ENCODE measurements at places on chromosomes 12 and 14.

- peak; percentile 11 for DNase-seq
Observed at GRCh38 chr12:89345830-89346740, 6.2 kb downstream of the DUSP6 start.

DNA sequence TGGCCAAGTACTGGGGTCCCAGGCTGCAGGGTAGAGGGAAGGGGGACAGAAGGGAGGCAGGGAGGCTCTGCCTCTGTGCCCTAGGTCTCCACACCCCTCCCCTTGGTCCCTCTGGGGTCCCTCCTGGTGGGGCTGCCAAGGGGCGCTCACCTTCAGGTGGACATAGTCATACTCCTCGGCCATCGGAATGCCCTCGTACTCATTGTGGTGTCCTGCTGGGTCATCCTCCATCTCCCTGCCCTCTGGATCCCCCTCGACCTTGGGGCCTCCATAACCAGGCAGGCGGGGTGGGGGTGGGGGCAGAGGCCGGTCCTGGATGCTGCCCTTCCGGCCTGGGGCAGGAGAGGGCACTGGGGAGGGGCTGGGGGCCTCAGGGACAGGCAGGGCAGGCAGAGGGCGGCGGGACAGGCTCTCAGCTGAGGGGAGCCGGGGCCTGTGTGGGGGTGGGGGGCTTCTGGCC, 5.8 kb downstream of the EFS start:
- no peak for DNase-seq

- DNase-seq = no peak
Observed at GRCh38 chr14:71734885-71735284, 197.3 kb upstream of the RGS6 start.

DNA sequence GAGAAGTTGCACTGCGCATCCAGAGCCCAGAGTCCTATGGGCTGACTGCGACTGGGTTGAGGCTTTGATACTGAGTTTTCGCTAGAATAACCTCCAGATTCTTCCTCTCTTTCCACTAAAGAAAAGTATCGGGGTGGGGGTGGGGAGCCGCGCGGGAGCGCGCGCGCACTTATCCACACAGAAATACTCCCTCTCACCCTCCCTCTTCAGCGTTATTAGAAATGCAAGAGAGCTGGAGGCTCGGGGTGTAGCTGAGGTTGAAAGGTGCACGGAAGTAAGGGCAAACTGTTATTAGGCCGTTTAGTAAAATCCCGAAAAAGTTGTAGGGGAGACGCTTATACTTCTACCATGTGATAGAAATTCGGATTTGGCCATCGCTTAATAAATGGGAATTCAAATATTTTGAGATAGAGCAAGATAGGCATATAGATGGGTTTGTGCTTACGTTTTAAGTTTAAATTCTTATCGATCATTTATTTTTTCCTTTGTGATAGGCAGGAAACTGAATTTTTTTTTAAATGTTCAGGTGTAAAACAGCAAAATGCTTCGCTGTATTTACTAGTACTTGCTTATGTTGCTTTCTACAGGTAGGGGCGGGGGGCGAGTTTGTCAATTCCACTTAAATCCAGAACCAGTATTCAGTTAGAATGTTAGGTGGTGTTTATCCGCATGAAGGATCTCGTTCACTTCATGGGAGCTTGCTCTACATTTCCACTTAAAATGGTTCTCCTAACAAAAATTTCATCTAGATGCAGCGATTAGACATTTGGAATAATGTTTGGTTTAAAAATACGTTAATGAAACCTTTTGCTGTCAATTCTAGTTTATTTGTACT, 1.1 kb downstream of the ARHGAP5 start:
- no peak for DNase-seq

DNA sequence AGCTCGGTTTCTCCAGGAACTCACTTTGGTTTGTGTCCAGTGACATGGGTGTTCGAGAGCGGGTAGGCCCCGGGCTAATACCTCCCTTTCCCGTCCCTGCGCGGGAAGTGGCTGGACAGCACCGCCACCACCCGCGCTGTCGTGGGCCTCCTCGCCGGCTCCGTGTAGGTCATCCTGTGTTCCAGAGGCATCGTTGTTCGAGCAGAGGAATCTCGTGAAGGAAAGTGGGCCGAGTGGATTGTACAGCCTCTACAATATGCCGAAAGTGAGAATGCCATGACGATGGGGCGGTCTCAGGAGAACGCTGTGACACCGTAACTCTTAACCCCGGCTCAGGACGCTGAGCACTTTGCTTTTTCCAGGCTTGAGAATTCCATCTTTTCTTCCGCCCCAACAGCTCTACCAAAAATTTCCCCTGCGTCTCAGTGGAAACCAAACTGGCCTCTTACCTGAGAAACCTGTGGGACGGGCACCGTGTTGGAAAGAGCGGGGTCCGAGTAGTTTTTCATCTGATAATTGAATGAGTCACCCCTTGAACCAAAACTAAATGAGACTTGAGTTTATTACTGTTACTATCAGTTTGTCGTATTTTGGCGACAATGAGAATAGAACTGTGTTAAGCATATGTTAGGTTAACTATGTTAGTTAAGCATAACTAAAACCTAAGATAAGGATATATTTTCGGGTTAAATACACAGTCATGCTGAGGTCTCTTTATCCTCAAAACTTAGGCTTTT, 510 bp downstream of the EIF2S1 start:
- no peak for DNase-seq

DNA sequence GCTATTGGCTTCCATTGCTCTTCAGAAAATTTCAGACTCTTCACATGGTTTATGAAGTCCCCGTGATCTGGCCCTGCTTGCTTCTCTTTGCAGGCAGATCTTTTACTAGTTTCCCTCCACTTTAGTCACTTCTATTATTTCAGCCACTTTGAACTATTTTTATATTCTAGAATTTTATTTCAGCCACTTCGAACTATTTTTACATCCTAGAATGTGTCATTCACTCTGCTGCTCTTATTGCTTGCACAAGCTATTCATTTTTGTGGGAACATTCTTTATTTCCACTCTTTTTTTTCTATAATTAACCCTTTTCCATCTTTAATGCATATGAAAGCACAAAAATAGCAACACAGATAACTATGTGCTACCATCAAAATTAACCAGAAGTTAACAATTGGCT, 24.5 kb downstream of the TSHR start:
- no peak for DNase-seq

DNA sequence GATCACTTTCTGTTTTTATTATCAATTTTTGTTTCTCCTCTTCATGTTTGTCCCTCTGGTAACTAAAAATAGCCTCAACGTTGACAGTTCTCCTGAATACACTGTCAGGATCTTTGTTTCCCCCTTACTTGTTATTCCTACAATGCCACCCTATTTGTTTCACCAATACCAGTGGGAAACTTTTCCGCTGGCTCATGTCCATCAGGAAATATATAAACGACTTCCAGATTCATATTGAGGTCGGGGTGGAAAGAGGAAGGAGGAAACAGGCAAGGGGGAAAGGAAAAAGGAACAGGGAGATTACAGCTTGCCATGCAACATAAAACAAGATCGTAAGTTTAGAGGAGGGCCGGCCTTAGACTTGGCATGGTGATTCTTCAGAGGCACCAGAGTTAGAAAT, 61.7 kb downstream of the BTBD7 start:
- no peak for DNase-seq

DNA sequence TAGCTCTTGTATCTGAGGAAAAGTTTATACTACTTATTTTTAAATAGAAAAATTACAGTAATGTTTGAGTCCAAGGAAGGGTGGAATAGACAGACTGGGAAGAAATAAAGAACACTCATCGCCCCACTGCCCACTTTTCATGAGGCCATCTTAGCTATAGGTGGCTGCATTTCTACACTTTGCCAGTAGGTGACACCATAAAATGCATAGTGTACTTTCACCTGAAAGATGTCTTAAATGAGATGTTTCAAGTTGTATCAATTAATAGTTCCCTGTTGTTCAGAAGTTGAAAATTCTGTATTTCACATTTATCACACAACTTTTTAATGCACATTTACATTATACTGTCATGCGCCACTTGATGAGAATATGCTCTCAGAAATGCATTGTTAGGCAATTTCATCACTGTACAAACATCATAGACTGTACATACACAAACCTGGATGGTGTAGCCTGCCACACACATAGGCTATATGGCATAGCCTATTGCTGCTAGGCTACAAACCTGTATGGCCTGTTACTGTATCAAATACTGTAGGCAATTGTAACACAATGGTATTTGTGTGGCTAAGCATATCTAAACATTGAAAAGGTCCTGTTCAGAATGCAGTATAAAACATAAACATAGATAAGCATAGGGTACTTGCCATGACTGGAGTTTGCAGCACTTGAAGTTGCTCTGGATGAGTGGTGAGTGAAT, 27.6 kb downstream of the PMCH start:
- DNase-seq = no peak

DNA sequence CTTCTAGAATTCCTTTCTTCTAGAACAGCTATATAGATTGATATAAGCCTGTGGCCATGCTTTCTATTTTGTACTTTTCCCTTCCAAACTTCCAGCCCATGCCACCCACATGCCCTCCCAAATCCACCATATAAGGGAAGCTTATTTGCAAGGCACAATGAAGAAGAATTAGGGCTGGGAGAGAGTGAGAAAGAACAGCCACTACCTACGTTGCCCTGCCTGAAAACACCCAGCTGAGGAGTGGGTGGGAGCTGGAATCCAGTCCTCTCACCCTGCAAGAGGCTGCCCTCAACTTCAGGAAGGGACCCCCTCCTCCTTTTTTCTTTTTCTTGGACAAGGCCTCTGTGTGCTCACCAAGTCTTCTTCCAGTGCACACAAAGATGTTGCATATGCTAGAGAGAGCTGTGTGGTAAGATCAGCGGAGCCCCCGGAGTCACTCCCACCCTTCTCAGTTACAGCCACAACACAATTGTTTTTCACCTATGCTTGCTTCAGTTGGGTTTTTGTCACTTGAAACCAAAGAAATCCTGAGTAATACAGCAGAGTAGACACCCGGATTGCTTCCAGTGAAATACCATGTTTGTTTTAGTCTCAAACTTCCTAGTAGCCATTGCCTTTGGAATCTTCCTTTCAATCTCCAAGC, 38.8 kb downstream of the CDKL1 start:
- DNase-seq = no peak

DNA sequence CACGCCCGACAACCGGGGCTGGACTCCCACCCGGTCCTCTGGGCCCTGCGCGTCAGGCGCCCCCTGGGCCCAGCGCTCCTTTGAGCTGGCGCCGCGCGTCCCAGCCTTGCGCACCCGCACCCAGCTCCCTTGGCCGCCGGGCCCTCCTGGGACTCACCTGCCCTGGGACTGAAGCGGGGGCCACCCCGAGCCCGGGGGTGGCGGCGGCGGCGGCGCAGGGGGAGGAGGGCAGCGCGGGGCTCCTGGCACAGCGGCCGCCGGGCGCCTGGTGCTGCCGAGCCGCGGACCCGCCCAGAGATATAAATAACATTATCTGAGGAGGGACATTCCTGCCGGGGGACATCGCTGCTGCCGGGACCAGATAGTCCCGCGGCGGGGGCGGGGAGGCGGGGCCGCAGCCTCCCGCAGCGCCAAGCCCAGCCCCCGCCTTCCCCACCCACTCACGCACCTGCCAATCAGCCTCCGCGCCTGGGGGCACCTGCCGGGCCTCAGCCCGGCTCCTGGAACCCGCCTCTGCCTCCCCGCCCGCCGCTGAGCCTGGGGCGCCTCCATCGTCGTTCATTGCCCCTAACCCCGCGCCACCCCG, at the start of gene SPTB:
SPTB (minus strand) TSS at position 273 of the 586 bp plus-strand sequence. CDS start 56,813 bp downstream, outside the sequence.
- DNase-seq = peak; percentile 40

DNA sequence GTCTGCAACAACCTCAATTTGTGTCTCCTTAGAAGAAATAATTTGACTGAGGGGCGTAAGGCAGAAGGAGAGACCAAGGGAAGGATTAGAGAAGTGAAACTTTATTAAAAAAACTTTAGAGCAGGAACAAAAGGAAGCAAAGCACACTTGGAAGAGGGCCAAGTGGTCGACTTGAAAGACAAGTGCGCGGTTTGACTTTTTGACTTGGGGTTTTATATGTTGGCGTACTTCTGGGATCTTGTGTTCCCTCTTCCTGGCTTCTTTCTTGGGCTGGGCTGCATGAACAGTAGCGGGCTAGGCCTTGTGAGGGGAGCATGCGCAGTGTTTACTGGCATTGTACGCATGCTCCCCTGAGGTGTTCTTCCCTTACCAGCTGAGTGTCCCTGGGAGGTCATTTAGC, 369.3 kb upstream of the DCN start:
- no peak for DNase-seq

GRCh38 chr12:43976027-43976426, 140.1 kb downstream of the TMEM117 start:
- no peak for DNase-seq

- peak; percentile 39 for DNase-seq
Observed at GRCh38 chr14:92516966-92517506, 3.5 kb downstream of the RIN3 start.

- DNase-seq = no peak
Observed at GRCh38 chr12:124655698-124656516, 88.5 kb upstream of the NCOR2 start.

DNA sequence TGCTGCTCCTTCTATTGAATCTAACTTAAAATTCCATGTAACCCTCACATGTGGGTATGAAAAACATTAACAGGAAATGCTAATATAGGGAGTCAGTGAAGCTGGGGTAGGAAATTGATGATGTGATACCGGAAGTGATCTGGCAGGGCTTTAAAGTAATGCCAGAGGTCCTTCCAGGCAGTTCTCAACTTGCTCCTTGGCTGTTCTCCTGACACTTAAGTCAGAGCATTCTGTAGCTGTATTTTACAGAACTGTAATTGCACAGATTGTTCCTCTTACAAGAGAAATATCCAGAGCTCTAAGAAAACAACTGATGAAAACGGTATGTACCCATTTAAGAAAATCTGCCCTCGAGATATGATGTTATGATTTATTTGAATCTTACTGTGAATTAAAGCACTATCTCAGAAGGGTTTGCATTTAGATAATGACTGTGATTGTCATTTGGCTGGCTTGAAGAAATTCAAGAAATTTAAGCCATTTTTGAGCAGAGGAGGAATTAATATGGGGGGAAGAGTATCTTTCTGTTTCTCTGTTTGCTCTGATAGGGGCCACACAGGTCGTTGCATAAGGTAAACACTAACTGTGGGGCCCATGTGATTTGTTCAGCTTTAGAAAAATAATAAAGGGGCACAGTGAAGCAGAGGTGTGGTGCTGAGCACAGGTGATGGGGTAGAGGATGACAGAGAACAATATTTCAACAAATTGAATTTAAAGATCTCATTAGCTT, 88.4 kb downstream of the BBS10 start:
- no peak for DNase-seq

- DNase-seq = no peak
Observed at GRCh38 chr12:68844788-68845695, 37.1 kb downstream of the MDM2 start.
